ENCODE measurements at places on chromosomes 16 and 17.

- peak; percentile 36 for DNase-seq
These were observed 99.3 kb downstream of the GAS7 start for GRCh38 chr17:10099051-10099571.

DNA sequence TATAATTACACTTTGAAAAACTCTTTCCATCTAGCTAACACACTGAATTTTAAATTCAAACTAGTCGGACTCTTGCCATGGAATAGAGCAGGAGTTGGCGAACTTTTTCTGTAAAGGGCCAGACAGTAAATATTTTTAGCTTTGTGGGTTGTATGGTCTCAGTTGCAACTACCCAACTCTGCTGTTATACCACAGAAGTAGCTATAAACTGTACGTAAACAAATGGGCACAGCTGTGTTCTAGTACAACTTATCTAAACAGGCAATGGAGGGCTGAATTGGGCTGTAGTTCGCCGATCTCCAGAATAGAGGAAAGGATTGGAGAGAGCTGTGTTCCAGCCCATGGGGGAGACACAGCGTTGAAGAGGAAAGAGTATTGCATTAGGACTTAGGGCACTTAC, 8.7 kb downstream of the CNTROB start:
- DNase-seq = no peak

DNA sequence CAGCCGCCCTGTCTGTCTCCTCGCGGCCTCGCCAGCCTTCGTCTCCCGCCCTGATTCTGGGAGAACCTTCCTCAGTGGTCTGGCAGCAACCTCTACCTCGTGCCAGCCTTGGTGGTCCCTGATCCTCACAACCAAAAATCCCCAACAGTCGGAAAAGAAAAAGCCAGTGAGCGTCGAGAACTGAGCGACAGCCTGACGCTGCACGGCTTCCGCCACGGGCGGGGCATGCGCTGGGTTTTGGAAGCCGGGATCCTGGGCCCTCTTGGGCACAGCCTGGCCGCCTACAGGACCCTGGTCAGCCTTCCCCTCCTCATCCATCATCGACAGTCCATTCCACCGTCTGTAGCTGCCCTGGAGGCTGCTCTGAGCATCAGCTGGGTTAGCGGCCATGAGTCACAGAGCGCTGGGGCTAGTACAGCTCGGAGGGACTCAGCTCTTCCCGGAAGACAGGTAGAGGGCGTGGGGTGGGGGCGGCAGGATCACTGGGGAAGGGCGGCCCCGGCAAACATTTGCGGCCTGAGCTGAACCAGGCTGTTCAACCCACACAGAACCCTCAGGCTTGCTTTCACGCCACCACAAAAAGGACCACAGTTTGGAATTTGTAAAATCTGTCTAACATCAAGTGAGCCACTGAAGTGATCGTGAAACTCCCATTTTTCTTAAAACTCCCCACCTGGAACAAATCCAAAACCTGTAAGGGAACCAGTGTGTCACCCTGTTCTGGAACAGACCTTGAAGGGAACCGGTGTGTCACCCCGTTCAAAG, 55.4 kb upstream of the DOC2B start:
- no peak for DNase-seq

- DNase-seq = no peak
These were observed 4.8 kb downstream of the MARVELD3 start for GRCh38 chr16:71630808-71631207.

DNA sequence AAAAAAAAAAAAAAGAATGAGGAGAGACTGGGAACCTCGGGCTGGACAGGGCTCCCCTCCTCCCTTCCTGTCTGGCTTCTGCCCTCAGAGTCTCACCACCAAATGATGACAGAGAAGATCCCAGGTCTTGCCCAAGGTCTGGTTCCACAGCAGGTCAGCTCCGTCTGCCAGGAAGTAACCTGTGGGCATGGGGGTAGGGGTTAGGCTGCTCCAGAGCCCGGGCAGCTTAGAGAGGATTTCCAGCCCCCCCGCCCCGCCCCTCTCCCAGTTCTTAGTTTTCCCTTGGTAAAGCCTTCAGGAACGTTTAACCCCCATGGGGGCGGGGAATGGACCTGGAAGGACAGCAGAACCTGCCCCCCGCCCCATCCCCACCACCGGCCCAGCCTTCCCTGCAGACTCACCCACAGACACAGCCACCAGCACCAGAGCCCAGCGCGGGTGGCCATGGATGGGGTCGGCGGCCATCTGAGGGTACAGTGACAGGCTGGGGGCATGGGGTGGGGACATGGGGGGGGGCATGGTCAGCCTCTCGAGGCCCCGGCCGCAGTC, 700 bp downstream of the TLCD2 start:
- DNase-seq = no peak

DNA sequence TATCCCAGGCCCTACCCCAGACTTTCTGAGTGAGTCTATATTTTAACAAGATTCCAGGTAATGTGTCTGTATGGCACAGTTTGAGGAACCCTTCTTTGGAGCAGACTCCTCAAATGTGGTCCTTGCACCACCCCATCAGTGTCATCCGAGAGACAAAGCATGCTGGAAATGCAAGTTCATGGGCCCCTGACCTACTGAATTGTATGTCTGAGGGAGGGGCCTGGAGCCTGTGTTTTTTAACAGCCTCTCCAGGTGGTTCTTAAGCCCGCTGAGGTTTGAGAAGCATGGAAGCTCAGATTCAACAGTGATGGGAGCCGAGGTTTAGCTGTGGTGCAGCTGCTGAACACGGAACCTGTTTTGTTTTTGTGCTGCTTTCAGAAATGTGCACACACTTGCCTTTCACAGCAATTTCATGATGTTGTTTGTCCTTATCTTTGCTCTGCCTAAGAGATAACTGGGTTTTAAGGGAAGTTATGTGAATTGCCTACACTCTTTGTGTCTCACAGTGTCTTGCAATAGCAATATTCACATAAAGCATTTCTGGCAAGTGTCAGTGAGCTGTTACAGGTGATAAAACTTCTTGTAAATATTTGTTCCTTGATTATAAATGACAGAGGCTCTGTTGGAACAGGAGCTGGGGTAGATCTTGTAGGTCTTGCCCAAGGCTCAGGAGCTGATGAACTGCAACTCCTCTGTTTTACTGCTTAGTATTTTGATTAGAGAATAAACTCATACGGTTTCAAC, 32.0 kb upstream of the IL34 start:
- DNase-seq = no peak
